ENCODE measurements at places on chromosomes 16 and 17.

DNA sequence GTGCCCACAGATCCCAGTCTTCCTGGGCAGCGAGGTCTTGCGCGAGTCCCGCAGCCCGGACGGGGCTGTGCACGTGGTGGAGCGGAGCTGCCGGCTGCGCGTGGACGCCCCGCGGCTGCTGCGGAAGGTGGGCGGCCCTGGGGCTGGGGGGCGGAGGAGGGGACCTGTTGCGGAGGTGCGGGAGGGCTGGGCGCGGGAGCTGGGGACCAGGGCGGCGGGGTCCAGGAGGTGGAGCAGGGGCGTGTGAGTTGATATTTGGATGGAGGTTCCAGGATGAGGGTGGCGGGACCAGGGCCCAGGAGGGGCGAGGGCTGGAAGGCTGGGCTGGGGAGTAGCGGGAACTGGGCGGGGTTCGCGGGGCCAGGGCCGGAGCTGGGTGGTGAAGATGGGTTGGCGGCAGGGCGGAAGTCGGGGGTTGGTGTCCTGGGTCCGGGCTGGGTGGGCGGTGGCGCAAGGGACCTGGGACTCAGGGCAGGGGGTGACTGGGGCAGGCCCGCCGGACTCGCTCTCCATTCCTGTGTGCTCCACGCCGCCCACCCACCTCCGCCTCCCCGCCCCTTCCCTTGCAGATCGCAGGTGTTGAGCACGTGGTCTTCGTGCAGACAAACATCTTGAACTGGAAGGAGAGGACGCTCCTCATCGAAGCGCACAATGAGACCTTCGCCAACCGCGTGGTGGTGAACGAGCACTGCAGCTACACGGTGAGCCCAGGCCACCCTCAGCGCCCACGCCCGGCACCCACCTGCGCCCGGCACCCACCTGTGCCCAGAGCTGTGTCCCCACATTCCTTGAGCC lies 29.6 kb downstream of the SEC14L5 start:
- DNase-seq: no peak

DNA sequence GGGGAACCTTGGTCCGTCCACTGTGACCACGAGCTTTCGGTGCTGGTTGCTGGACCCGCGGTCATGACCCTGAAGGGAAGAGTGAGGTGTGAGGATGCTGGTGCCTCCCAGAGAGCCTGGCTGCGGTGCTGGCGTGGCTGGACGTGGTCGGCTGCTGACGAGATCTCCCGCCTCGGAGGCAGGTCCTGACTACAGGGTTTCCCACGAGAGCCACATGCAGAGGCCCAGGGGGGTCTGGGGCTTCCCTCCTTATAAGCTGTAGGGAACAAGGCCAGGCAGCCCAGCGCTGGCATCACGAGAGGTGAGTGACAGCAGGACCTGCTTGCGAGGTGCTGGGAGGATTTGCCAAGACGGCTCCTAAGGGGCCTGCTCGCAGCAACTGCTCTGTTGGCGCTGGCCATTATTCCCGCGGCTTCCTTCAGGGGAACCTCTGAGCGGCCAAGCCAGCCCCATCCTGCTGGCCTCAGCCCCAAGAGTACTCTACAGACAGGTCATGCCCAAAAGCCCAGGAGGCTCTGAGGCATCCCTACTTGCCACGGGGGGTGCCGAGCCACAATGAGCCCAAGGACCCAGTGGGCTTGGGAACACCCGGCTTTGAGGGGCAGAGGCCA lies 134.8 kb downstream of the FOXL1 start:
- DNase-seq: no peak

GRCh38 chr17:9218911-9219310 lies 197.6 kb downstream of the NTN1 start:
- DNase-seq: no peak

- DNase-seq: no peak
Observed at GRCh38 chr17:36127911-36128310, 24.3 kb downstream of the CCL4 start.

DNA sequence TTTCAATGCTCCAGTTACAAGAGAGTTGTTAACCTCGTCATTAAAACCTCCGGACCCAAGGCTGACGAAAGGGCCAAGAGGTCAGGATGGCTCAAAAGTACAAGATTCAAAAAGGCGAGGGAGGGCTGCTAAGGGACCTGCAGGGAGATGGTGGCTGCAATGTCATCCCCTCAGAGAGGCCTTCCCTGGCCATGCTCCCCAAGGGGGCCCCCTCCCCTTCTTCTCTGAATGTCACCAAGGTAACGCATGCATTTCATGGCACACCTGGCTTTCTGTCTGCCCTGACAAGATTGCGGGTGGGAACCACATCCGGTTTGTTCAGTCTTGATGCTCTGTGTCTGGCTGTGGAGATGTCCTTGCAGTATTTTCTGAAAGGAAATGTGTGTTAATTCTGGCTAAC lies 89.9 kb downstream of the C16orf78 start:
- no peak for DNase-seq

DNA sequence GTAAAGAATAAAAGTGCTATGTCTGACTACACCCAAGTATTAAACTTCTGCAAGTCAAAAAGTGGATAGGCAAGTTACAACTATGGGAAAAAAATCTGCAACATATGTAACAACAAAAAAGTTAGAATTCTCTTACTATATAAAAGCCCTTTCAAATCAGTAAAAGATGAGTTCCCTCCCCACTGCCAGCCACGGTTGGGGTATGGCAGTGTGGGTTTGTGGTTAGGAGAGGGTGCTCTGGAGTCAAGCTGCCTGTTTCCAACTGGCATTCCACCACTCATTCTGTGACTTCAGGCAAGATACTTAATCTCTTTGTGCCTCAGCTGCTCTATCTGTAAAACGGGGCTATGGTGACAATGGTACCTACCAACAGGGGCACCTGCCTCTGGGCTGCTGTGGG lies 26.6 kb upstream of the MFSD6L start:
- no peak for DNase-seq

DNA sequence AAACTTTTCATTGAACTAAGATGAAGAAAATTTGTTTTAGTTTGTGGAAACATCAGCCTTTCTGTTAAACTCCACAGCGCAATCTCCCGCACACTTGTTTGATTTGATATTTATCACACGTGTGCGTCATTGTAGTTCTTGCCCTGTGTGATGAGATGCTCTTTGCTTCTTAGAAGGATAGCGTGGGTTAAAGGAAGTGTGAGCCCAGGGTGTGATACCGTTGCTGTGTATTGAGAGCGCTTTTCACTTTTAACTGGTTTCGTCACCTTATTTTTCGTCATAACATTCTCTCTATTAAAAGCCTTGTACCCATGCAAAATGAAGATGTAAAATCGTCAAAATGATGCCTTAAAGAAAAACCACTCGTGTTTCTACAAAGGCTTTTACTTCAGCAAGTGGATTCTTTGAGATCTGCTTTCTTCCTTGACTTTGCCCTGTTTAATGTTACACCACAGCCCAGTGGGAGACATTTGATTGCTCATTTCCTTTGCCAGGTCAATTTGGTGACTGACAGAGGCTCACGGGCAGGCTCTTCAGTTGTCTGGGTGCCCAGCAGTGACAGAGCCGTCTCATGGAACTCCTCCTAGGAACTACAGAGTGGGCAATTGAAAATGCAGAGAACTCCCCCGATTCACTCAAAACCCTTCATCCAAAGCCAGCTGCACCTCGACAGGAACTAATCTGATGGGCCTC lies 61.1 kb downstream of the RPA1 start:
- DNase-seq: no peak

DNA sequence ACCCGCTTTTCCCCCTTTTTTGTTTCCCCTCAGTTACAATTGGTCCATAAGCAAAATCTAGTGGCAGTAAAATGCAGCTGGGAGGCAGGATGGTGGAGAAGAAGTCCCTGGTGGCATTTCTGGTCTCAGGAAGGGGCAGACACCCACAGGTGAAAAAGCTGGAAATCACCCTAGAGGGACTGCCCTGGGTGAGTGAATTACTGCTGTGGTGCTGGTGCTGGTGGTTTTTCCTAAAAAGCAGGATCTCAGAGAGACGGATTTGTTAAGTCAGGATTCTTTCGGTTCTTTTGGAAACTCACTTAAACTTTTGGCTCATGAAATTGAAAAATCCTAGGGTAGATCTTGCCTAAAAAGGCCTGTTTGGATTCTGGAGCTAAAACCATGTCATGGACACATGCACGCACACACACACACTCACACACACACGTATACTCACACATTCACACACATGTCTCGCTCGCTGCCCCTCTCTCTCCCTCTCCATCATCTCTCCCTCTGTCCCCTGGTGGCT lies 65.8 kb downstream of the NKD1 start:
- no peak for DNase-seq

DNA sequence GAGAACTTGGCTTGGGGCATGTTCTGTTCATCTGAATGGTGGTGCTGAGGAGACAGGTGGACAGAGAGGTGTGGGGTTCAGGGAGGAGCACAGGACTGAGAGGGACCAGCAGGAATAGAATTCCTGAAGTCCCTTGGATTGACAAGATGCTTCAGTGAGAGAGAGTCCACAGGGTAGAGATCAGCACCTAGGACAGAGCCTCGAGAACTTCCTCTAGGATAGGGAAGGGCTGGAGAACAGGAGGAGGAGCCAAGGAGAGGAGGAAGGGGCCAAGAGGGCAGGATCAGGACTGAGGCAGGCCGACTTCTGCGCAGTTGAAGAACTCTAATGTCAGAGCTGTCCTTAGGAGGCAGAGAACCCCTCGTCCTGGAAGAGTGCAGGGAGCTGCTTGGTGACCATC lies 138.4 kb downstream of the PRKCB start:
- DNase-seq: no peak

DNA sequence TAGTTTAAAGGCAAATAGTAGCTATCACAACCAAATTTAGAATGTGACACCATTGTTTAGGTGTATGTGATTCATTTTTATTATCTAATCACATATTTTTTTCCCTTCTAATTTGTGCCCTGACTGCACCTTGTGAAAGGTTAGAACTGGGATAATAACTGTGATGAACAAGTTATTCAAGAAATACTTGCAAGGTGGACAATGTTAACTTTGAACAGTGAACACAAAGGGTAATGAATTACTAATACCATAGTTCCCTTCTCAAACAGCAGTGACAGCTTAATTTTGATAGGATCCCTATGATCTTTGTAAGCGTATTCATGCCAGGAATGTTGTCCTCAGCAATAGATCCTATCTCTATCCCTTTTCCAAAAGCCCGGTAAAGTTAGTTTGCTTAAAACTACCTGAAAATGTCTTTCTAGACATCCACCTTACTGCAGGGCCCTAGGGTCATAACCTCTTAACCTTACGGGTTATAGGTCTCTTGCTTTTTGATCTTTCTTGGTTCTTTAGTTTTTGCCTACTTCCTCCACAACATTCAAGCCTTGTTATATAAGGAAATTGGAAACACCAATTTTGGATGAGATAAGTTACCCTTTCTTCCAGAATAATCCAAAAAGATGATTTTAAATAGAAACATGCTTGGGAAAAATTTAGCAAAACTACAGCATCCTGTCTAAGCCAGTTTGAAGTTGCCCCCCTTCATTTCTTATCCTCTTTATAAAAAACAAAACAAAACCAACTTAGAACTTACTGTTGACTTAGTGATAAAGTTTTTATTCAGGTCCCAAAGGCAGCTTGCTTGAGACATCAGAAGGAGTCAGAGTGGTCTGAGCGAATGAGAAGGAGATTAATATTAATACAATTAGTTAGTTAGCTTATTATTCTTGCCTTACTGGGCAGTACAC lies 200.0 kb upstream of the TBX2 start:
- no peak for DNase-seq

DNA sequence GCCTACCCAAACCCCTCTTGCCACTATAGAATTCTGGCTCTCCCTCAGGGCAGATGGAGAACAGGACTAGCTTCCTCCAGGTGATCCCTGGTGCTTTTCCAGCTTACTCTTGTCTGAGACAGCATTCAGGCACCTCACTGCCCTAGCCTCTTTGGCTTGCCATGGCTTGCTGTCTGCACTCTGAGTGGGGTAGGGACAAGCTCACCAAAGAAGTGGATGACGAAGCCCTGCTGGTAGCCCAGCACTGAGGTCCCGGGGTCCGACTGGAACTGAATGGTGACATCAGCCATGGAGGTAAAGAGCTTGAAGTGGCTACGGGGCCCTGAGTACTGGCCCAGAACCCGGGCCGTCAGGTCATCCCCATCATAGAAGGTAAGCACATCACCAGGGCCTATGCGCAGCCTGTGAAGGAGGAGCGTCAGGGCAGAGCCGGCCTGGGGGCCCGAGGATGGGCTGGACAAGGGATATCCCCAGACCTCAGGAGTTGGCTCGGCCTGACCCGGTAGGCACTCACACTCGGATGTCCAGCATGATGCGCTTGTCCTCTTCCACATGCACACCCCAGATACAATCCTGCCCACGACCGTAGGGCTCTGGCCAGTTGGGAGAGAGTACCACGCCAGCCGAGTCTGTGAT lies 7.6 kb upstream of the PHF12 start:
- DNase-seq: no peak

- DNase-seq: no peak
Observed at GRCh38 chr17:30824002-30824355, 513 bp downstream of the CRLF3 start.

- no peak for DNase-seq
Observed at GRCh38 chr16:90046122-90046970, 27.1 kb upstream of the DBNDD1 start.

DNA sequence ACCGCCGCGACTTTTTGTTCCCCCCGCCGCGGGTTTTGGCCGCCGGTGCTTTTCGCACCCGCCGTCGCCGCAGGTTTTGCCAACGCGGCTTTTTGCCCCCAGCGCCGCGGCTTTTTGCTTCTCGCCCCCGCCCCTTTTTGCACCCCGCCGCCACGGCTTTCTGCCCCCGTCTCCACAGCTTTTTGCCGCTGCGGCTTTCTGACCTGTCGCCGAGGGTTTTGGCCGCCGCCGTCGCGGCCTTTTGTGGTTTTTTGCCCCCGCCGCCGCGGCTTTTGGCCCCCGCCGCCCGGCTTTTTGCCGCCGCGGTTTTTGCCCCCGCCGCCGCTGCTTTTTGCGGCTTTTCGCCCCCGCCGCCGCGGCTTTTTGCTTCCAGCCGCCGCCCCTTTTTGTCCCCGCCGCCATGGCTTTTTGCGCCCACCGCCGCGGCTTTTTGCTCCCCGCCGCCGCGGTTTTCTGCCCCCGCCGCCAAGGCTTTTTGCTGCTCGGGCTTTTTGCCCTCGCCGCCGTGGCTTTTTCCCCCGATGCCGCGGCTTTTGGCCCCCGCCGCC lies 151.1 kb downstream of the KCNJ18 start:
- DNase-seq: no peak

GRCh38 chr17:63544467-63545301 lies 5.6 kb upstream of the DCAF7 start:
- no peak for DNase-seq

DNA sequence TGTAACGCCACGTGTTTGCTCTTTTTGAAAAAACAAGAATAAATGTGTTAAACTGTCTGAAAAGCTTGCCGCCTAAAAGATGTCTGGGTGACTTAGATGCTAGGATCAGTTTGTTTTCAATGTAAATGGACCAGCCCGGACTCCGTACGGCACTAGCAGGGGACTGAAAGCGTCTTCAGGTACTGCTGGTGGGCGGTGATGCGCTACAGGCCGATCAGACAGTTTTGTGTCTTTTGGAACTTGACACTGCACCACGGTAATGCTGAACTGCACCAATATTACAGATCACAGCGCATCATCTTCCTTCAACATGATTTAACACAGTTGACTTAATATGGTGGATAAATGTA lies 727 bp upstream of the MBTPS1 start:
- no peak for DNase-seq

DNA sequence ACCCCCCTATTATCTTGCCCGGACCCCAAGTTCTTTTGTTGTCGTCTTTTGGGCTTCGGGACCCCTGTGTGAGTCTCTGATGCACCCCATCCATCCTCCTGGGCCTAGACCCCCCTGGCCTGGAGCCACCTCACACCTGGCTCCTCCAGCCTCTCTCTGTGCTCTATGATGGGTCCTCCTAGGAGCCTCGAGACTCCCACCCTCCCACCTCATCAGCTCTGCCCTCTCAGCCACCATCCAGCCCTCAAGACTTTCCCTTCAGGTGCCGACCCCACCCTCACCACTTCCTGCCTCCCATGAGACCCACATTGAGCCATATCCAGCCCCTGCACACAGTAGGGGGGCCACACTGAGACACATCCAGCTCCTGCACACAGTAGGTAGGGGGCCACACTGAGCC lies 8.7 kb upstream of the ATP2A3 start:
- no peak for DNase-seq
